Neural crest cell (in vitro differentiated cells): ENCODE measurements at places on chromosomes 5 and 9. TPM values are rescaled to one million over a fixed set of nuclear protein-coding genes. Genes with fewer than 3 reads are reported as not detected.

DNA sequence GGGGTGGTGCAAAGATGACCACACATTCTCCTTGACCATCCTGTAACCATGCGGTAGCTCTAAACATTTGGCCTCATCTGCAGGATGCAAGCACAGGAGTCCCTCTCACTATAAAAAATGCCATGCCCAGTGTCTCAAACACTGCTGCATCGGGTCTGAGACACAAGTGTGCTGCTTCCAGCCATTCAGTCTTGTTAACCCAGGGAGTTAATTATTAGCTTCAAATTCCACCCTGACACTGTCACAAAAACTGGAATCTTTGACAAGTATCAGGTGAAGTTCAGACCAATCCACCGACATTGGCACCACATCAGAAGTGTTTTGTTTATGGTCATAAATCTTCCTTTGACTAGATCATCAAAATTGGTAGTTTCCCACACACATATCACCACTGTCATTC, 119.1 kb upstream of the RASEF start:
- peaks cover 7% of the 10 kb centered on the region for H3K36me3 ChIP-seq
- no peak overlapping the region for H3K27ac ChIP-seq
- H3K27me3 ChIP-seq, result peaks cover 5% of the 10 kb centered on the region
- DNase-seq, result no peak
- H3K4me1 ChIP-seq, result peaks cover 11% of the 10 kb centered on the region

ISOC1 gene
- total RNA-seq, result 25.9 and 26.4 TPM in 2 replicates

- no peaks in the 10 kb centered on the region for H3K27me3 ChIP-seq
- H3K4me3 ChIP-seq, result no peak overlapping the region
- no peak for DNase-seq
- H3K27ac ChIP-seq, result no peak overlapping the region
- peaks cover 12% of the 10 kb centered on the region for H3K4me1 ChIP-seq
These were observed 56.2 kb downstream of the DENND4C start for GRCh38 chr9:19286634-19287188.

RELL2 gene
- total RNA-seq, result 6.5 and 6.9 TPM in 2 replicates

DNA sequence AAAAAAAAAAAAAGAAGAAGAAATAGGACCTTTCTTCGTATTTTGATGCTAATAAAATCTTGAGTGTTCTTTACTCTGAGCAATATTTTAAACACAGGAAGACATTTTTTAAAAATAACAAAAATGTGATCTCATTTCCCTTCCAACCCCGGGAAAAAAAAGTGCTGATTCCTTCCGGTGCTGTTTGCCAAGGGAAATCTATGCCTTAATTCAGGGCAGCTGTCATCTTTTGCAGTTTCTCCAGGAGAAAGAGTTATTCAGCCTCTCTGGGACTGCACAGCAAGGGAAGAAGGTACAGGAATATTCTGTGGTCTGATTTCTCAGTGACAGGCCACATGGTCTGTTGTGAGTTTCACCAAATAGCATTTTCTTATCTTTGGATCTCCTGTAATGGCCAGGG, 291.9 kb upstream of the IRX1 start:
- no peak overlapping the region for H3K27ac ChIP-seq
- no peaks in the 10 kb centered on the region for H3K36me3 ChIP-seq
- H3K27me3 ChIP-seq, result peaks cover 6% of the 10 kb centered on the region
- DNase-seq, result no peak

- H3K4me3 ChIP-seq, result no peak overlapping the region
- H3K27ac ChIP-seq, result no peak overlapping the region
- H3K27me3 ChIP-seq, result no peaks in the 10 kb centered on the region
- DNase-seq, result no peak
- no peaks in the 10 kb centered on the region for H3K4me1 ChIP-seq
These were observed 119.5 kb downstream of the CAAP1 start for GRCh38 chr9:26773056-26773455.

GRCh38 chr9:90331826-90332575, 310.6 kb downstream of the DIRAS2 start:
- no peak for DNase-seq
- no peak overlapping the region for H3K27ac ChIP-seq
- no peaks in the 10 kb centered on the region for H3K4me1 ChIP-seq
- no peaks in the 10 kb centered on the region for H3K27me3 ChIP-seq
